ENCODE measurements at places on chromosomes 12 and 14.

DNA sequence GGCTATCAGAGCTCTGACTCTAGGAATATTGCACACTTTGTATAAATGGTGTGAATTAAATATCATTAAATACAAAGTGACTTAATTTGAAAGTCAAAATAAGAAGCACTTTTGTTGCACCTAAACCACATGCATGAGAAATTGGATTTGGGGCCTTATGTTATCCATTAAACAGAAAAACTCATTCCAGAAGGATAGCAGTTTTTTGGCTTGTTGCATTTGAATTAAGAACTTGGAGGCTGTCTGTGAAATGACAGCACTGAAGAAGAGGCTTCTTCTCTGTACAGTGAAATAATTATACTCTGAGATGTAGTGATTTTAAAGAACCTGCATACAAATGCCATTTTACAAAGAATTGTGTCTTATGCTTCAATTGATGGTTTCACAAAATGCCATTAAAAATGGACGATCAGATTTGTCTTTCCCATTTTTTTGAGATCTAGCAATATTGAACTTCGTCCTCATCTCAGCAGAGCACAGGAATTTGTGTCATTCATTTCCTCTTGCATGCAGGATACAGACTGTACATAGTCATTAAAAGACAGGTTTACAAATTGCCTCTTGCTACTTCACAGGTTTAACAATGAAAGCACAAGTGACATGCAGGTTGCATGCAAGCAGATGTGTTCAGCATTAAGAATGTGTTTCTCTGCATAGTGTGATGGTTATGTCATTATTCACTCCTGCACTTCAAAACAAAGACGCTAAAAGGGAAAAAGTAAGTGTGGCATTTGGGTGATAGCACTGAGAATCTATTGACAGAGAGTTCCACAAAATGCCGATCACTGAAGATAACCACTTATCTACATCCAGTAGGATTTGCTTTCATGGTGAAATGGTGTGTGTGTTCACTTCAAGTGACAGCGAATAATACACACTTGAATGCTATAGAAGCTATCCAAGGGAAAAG lies 35.9 kb upstream of the PYGL start:
- no peak for DNase-seq

GRCh38 chr12:91746976-91747375 lies 398.7 kb downstream of the BTG1 start:
- DNase-seq = no peak

GRCh38 chr14:93219103-93219726 lies 12.2 kb downstream of the UBR7 start:
- peak; percentile 34 for DNase-seq

DNA sequence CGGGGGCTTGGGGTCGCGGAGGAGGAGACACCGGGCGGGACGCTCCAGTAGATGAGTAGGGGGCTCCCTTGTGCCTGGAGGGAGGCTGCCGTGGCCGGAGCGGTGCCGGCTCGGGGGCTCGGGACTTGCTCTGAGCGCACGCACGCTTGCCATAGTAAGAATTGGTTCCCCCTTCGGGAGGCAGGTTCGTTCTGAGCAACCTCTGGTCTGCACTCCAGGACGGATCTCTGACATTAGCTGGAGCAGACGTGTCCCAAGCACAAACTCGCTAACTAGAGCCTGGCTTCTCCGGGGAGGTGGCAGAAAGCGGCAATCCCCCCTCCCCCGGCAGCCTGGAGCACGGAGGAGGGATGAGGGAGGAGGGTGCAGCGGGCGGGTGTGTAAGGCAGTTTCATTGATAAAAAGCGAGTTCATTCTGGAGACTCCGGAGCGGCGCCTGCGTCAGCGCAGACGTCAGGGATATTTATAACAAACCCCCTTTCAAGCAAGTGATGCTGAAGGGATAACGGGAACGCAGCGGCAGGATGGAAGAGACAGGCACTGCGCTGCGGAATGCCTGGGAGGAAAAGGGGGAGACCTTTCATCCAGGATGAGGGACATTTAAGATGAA lies 630 bp downstream of the FOS start:
- peak; percentile 81 for DNase-seq

DNA sequence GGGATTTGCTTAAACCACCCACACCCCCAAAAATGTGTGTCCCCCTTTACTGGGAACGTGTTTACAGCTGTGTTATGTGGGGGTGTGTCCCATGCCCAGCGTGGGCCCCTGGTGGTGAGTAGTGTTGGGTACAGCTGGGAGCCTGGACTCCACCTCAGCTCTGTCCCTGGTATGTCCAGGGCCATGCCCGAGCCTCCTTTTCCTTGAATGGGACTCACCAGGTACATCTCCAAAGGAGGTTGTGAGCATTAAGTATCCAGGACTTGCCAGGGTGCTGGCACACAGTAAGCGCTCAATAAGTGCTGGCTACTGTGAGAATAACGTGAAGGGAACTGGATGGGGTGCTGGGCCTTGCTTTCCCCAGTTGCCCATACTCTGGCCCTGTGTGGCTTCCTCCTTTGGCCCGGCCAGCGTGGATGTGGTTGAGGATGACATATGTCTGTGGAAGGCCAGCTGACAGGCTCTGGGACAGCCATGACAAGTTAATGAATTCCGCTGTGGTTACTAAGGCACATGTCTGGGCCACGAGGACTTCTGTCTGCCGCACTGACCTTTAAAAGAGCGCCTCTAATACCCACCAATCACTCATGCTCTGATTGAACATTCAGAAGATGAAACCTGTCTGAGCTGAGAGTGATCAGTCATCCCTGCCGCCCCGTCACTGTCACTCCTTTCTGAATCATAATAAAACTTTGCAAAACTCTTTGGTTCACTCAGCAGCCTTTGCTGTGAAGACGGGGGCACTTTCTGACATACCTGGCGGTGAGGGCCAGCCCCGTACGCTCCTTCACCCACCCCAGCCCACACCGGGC lies 74.7 kb downstream of the DIO3 start:
- no peak for DNase-seq

All from Ammon's horn (tissue), 1 donor.